ENCODE measurements at places on chromosomes 3 and 15.
A peak's percentile ranks its signal among the peaks of the same experiment; 100 is the strongest.

GRCh38 chr3:549636-550035, 353.1 kb downstream of the CHL1 start:
- no peak for DNase-seq

- DNase-seq, result no peak
Measured at GRCh38 chr3:37183976-37184375, 9.6 kb upstream of the LRRFIP2 start.

DNA sequence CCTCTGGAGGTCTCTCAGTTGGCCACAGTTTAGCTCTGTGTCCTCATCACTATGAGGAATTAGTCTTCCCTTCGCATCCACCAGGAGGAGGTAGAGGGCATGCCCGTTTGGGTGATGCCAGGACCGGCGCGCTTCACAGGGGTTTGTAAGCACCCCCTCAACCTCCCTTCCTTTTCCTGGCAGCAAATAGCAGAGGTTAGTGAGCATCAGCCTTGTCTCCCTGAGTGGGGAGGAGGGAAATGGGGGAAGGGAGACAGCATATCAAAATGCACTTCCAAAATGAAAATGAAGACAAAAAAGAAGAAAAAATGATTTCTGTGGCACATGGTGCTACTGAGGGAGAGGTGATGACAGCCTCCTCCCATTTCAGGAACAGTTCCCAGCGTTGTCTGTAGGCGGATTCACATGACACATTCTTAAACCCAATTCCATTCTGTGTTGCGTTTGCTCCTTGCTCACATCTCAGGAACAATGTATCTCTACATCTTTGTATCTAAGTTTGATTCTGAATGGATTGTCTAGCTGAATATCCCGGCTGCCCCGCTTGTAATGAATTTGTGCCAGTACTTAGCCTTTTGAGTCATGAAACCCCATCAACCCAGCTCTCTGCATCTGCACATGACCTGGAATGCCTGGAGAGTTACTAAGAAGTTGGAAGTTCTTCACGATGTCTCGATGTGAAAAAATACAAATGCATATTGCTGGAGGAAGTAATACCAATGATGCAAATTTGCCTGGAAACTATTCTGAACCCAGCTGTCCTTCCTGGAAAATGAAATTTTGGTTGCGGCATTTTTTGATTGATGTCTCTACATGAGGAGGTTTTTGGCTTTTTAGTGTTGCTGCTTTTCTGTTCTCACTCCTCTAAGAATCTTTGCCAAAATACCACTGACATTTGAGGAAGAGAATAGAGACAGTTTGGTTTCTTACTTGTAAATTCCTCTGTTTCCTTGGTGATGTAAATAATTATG, 45.2 kb downstream of the TYRO3 start:
- peak; percentile 64 for DNase-seq

GRCh38 chr3:55882006-55882405, 394.9 kb upstream of the WNT5A start:
- no peak for DNase-seq

DNA sequence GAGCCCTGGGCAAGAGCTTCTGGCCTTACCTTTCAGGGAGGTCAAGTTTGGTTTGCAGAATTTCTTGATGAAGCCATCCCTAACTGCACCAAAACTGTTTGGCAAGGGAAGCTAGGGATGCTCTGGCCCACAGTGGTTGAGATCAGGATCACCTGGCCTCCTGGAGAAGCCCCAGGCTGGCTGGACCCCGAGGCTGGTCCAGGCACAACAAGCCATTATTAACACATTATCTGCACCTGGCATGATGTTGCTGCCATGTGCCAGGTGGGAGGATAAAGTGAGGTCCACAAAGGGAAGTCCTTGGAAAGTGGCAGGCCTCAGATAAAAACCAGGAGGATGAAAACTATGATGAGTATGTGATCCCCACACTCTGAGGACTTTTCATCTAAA, 35.9 kb upstream of the DUSP7 start:
- no peak for DNase-seq

DNA sequence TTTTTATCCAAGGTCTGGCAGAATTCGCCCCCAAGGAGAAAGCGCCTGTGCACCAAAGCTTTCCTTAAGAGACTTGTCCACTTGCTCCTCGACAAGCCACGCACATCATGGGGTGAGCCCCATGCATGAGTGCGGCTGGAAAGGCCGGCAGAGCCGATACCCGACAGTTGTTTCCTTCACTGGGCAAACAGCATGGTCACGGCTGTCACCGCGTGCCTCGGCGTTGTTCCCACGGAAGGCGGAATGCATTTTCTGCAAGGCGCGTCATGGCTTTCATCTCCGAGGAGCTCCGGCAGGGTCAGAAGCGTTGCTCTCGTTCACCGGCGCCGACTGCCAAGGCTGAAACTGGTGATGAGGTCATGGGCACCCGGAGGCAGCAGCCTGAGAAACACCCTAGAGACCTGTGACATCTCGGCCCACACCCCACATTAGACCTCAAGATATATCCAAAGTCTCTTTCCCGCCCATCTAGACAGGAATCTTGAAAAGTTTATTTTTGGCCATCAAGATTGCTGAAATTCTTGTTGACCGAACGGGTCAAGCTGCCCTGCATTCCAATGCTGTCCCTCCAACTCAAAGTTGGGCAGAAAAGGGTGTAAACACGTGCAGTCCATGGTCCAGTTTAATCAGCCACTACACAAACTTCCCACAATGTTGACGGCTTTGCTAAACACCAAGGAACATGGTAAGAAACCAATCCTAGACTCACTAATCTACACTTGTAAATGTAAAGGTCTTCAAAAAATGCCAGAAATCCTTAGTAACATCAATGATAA, 604 bp upstream of the TJP1 start:
- no peak for DNase-seq

- DNase-seq, result no peak
Measured at GRCh38 chr3:138909904-138910303, 37.0 kb downstream of the FOXL2 start.

DNA sequence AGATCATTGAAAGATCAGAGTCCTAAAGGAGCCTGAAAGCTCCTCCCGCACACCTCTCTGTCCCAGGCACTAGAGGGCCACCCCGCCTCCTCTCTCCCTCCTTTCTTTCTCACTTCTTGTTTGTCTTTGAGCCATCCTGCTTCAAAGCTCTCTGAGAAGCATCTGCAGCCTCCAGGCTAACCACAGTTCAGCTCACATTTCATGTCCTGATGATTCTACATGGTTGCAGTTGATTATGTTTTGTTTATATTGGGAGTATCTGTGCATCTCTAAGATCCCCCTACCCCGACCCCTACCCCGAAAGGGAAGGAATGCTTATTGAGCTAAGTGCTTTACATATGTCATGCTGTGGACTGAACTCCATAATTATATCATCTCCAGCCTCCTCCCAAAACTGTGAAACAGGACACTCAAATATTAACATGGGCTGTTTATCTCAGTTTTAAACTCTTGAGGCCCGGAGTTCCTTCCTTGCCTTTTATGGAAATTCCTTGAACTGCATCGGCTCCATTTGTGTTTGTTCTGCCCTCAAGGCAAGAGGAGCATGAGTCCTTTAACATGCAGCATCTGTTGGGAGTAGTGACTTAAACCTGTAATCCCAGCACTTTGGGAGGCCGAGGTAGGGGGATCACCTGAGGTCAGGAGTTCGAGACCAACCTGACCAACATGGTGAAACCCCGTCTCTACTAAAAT, 30.9 kb downstream of the MGLL start:
- DNase-seq, result peak; percentile 15

DNA sequence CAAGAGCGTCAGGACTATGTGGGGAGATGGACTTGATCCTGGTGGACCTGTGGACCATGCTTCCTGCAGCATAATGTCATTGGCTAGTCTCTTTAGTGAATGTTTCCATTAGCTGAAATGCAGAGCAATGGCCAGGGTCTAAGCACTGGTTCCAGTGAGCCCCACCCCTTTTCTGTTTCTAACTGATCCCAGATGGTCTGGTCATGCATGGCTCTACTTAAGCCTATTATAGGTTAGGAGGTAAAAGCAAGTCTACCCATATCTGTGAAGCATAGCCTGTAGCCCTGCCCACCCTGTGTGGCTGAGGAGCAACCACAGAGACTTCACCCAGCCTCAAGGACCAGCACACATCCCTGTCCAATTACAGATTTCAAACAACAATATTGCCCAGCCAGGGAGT, 419.2 kb downstream of the ZNF385D start:
- no peak for DNase-seq

GRCh38 chr15:75309711-75310110, 26.2 kb upstream of the COMMD4 start:
- no peak for DNase-seq

- no peak for DNase-seq
Measured at GRCh38 chr3:197882586-197882985, 67.4 kb upstream of the RPL35A start.

DNA sequence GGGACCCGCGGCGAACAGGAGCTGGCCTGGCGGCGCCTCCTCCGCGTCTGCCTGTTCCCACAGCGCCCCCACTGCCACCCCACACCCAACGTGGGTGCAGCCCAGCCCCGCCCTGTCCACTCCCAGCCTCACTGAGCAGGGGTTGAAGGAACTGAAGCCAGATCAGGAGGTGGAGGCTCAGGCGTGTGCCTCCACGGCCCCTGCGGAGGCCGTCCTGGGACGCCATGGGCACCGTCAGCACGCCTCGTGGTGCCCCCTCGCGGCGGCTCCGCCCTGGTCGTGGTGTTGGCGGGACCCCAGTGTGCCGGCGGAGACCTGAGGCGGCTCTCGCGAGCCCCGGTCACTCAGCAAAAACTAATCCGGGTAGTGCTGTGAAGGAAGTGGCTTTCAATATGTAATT, 39.0 kb upstream of the PRSS50 start:
- no peak for DNase-seq

GRCh38 chr15:68653031-68653635, 74.3 kb downstream of the CORO2B start:
- DNase-seq, result no peak

GRCh38 chr15:94075349-94075748, 156.0 kb upstream of the MCTP2 start:
- DNase-seq, result no peak

DNA sequence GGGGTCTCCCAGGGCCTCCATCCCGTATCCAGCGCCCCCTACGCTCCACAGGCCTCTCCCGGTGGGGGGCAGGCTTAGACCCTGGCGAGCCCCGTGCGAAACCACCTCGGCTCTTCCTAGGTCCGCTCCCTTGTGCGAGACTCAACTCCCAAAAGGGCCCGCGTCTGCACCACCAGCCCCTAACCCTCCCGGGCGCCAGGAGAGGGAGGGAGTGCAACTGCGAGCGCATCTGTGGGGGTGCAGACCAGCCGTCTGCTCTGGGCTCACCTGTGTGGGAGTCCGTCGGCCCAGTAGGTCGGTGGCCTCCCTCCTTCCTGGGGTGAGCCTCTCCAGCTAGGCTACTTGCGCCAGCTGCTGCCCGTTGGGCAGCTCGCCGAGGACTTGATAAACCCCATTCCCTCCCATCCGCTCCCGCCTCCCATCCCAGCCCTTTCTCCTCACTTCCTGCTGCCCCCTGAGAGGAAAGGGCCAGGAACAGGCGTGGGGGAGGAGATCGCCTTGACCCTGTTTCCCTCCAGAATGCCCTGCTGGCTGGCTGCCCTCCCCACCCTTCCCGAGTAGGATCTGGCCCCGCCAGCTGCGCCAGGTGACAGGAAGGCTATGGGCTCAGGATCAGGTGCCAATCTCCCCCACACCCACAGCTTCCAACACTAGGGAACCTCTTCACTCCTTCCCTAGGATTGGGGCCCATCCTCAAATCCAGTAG, at the start of gene HYAL2:
Gene HYAL2, minus strand, starts transcription at position 360 of the 706 bp plus-strand sequence. CDS start 2,256 bp downstream, outside the sequence.
- DNase-seq, result no peak

DNA sequence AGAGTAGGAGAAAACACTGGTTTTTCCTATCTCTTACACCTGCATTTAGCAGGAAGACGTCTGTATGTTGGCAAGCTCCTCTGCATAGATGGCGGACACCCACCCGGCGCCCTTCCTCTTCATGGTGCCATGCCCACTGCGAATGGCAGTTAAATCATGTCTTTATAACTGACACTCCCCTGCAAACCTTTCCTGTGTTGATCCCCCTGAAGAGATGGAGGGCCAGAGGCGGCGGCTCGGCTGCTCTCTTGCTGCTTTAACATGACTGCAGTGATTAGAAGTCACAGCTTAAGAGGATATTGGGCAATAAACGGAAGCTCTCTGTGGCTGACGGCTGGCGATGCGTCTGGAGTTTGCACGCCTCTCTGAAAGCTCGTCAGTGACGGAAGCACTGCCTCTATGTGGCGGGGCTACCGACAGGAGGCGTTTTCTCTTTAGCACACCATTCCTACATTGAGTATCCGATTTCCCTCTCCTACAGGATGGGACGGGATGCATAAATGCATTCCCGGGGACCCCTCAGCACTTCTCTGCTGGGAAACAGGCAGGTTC, 25.5 kb upstream of the SNRPA1 start:
- peak; percentile 81 for DNase-seq

GRCh38 chr15:37616215-37616614, 318.2 kb upstream of the TMCO5A start:
- no peak for DNase-seq

GRCh38 chr3:97070302-97070701, 255.9 kb downstream of the EPHA6 start:
- no peak for DNase-seq

DNA sequence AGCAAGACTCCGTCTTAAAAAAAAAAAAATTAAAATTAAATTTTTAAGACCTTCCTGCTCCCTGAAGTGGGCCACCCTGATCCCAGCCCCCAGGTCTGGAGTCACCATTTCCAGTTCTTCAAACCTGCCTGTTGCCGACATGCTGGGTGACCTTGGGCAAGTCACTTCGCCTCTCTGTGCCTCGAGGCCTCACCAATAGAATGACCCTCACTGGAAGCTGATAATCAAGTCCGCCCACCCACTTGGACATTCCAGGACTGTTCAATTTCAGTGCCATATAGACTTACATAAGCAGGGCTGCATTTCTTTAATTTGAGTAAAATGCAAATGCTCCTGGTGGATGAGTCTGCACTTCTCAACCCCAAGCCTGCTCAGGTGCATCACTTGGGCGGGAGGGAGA, 39.3 kb upstream of the FURIN start:
- DNase-seq, result no peak

GRCh38 chr3:141052201-141053069, 1.3 kb downstream of the SPSB4 start:
- DNase-seq, result no peak

DNA sequence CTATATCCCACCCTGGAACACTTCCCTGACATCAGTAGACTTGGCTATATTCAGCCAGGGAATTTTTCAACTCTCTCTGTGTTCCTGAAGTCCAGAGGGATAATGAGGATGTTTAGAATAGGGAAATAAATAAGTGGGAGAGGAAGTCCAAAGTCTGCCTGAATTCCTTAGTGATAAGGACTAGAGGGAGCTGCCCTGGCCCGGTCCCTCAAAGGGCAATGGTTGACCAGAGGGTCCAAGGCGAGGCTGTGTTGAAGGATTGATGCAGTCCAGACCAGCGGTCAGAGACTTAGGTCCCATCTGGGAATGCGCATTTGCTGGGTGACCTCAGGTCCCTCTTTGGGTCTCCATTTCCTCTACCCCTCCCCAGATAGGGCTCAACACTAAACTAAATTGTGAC, 7.9 kb downstream of the VIPR1 start:
- DNase-seq, result no peak

DNA sequence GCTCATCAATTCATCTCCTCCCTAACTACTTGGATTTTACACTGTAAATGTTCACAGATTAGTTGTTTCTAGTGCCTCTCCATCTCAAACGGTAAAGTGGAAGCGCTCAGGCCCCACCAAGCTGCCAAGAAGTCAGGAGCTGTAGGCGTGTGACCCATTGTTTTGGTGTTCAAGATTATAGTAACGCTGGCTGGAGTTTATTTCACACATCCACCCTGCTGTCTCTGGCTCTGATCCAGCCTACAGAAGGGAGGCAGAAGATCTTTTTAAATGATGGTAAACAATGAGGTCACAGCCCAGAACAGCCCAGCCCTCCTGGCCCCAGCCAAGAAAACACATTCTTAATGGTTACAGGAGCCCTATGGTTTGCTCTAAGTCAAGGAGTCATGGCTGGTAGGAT, 25.7 kb upstream of the GALNT15 start:
- DNase-seq, result no peak

GRCh38 chr15:41284427-41285177, 47.8 kb downstream of the OIP5 start:
- DNase-seq, result no peak
